CD14-positive monocyte (primary cell): ENCODE measurements at places on chromosomes 16 and 17.

- peak; percentile 48 for DNase-seq
Observed at GRCh38 chr17:29566473-29567303, at the start of gene ABHD15. ABHD15 (minus strand) TSS chr17:29567037; CDS start chr17:29566966, 71 bp downstream.

DNA sequence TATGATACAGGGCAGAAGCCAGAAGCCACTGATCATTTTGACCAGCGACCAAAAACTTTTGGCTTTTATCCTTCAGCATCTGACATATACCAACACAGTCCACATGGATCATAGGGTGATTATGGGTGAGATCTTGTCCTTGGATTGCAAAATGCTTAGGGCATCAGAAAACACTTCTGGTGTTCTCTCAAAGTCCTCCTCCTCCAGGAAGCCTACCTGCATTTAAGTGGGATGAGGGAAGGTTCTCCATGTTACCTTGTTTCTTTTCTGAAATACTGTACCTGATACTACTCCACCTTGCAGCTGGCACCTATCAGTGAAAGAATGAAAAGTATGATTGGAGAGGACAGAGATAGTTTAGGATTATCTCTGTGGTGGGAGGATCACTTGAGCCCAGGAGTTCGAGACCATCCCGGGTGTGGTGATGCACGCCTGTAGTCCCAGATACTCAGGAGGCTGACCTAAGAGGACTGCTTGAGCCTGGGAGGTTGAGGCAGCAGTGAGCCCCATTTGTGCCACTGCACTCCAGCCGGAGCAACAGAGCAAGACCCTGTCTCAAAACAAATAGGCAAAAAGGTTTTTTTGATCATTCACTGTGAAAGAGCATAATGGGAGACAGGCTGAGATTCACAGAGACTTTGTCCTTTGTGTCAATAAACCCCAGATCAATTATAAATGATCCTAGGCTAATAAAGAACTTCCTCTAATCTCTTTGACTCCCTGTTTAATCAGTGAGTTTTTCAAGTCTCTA is 46.8 kb upstream of the B4GALNT2 start:
- no peak for DNase-seq

GRCh38 chr17:34981538-34982241 is 1.4 kb downstream of the LIG3 start:
- no peak for DNase-seq

GRCh38 chr17:65055708-65056638 is 567 bp downstream of the GNA13 start:
- DNase-seq, result peak; percentile 54

GRCh38 chr16:69563605-69564580 is 1.9 kb upstream of the NFAT5 start:
- peak; percentile 88 for DNase-seq

DNA sequence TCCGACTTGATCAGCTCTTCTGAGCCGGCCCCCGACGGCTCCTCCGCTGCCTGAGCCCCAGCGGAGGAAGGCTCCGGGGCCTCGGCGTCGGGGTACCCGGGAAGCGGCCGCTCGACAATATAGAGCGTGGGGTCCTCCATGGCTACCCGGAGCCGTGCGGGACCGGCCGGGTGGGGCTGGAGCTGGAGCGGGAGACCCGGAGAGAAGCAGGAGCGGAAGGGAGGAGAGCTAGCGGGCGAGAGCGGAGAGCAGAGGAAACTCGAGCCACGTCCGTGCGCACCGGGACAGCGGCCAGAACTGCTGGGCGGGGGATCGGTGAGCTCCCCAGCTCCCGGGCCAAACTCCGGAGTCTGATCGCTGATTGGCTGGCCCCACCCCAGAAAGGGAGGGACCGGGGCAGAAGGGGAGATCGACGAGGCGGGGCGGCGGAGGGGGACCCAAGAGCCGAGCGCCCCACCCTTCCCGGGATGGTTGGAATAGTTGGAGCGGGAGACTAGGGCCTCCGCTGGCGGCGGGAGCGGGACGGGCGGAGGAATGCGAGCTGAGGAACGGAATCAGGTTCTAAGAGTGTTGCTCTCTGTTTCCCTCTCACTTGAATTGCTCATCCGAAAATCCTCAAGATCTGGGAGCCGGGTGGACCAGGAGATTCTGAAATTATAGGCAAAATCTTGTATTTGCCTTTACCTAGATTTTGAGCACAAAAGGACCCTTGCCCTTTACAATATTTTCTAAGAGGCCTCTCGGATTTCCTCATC is at the start of gene CAVIN1:
CAVIN1 (minus strand) TSS at position 299 of the 755 bp plus-strand sequence; CDS start at position 140, 159 bp downstream.
- no peak for DNase-seq

GRCh38 chr16:47712276-47713224 is 251.4 kb downstream of the PHKB start:
- no peak for DNase-seq

- DNase-seq, result no peak
Observed at GRCh38 chr17:57761887-57762286, 16.8 kb upstream of the CCDC182 start.

DNA sequence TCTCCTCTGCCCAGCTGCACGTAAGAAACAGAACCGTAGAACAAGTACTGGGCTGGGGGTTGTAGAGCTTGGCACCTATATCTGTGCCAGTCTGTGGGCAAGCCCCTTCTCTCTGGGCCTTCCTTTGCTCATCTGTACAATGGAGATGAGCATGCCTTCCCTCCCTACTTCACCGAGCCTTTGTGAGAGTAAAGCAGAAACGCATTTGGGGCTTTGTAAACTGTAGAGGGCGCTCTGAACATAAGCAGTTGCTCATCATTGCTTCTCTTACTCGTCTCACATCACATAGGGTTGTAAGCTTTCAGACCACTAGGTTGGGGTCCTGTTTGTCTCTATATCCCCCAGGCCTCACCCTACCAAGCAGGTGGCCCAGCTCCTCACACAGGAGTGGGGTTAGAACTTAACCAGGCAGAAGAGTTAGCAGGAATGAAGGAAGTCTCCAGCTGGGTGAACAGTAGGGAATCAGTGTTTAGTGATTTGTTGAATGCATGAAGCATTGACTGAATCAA is 15.1 kb downstream of the SAMD14 start:
- DNase-seq, result peak; percentile 57

- no peak for DNase-seq
Observed at GRCh38 chr16:80323187-80323807, 217.5 kb upstream of the DYNLRB2 start.

GRCh38 chr16:57679767-57680482 is 11.8 kb downstream of the ADGRG3 start:
- no peak for DNase-seq

GRCh38 chr16:55037966-55038365 is 107.3 kb downstream of the IRX5 start:
- no peak for DNase-seq
